ENCODE measurements at places on chromosomes 6 and 20. TPM values are rescaled to one million over a fixed set of nuclear protein-coding genes. Genes with fewer than 3 reads are reported as not detected.

DNA sequence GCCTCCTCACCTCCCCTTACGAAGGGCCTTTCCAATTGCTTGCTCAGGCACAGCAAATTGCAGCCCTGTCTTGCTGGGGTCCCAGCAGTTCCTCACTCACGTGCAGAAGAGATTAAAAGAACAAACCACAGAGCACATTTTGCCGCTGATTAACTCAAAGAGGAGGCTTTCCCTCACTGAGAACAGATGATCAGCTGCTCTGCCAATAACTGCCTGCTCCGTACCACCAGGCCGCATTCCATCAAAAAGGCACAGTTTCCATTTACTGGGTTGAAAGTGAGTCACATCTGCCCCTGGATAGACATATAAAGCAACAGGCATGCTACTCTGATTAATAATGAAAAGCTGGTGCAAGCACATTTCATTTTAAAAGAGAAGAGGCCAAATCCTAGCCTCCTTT is 446.8 kb downstream of the PTPRT start:
- H3K27ac ChIP-seq = no peak overlapping the region
- no peak overlapping the region for H3K4me3 ChIP-seq
- H3K4me1 ChIP-seq = peaks cover 3% of the 10 kb centered on the region
- H3K36me3 ChIP-seq = no peaks in the 10 kb centered on the region

GRCh38 chr6:166023273-166023989 is 144.2 kb downstream of the TBXT start:
- H3K27me3 ChIP-seq = no peaks in the 10 kb centered on the region
- no peak overlapping the region for H3K4me3 ChIP-seq
- H3K36me3 ChIP-seq = no peaks in the 10 kb centered on the region
- H3K4me1 ChIP-seq = no peaks in the 10 kb centered on the region

GRCh38 chr20:3721912-3722311 is 9.5 kb upstream of the SIGLEC1 start:
- peaks cover 21% of the 10 kb centered on the region for H3K27me3 ChIP-seq
- no peak overlapping the region for H3K4me3 ChIP-seq
- no peak overlapping the region for H3K27ac ChIP-seq
- H3K36me3 ChIP-seq = no peaks in the 10 kb centered on the region

Gene SCGN
- polyA plus RNA-seq = not detected

Gene TENT5A
- polyA plus RNA-seq = 5.0 TPM

- H3K36me3 ChIP-seq = no peaks in the 10 kb centered on the region
- no peak for DNase-seq
- no peaks in the 10 kb centered on the region for H3K27me3 ChIP-seq
- H3K4me1 ChIP-seq = peaks cover 14% of the 10 kb centered on the region
- no peak overlapping the region for H3K27ac ChIP-seq
Measured at GRCh38 chr20:51797357-51798025, 4.8 kb downstream of the SALL4 start.

DNA sequence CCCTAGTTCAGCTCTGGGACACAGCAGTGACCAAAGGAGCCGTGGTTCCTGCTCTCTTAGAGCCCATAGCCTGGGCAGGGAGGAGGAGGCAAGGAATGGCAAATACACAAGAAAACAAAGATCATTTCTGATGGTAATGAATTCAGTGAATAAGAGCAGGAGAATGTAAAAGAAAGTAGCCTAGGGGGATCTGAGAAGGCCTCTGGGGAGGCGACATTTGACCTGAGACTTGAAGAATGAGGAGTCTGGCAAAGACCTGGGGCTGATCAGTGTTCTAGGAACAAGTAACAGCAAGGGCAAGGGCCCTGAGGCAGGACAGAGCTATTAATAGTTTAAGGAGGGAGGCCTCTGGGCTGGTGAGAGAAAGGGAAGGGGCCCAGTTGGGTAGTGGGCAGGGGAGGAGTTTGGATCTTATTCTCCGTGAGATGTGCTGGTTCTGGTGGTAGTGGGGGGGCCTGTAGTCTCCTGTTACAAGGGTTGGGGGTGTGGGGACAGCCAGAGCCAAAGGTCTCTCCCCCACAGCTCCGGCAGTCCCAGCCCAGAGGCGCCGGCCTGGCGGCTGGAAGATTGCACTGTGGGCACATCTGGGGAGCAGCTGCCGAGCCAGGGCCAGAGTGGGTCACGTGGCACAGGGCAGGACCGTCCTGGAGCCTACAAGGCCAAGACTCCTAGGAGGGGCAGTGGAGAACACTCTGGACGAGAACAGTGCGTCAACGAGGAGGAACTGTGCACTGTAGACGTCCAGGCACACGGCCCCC is 9.3 kb upstream of the ID1 start:
- H3K4me1 ChIP-seq = 0 out of 2 replicates have a peak, but pooled peaks cover 6% of the 10 kb centered on the region
- no peaks in the 10 kb centered on the region for H3K36me3 ChIP-seq
- H3K27ac ChIP-seq = peak overlapping the region; percentile 86
- DNase-seq = peak; percentile 90

Gene MAFB
- 0.05 TPM for polyA plus RNA-seq

DNA sequence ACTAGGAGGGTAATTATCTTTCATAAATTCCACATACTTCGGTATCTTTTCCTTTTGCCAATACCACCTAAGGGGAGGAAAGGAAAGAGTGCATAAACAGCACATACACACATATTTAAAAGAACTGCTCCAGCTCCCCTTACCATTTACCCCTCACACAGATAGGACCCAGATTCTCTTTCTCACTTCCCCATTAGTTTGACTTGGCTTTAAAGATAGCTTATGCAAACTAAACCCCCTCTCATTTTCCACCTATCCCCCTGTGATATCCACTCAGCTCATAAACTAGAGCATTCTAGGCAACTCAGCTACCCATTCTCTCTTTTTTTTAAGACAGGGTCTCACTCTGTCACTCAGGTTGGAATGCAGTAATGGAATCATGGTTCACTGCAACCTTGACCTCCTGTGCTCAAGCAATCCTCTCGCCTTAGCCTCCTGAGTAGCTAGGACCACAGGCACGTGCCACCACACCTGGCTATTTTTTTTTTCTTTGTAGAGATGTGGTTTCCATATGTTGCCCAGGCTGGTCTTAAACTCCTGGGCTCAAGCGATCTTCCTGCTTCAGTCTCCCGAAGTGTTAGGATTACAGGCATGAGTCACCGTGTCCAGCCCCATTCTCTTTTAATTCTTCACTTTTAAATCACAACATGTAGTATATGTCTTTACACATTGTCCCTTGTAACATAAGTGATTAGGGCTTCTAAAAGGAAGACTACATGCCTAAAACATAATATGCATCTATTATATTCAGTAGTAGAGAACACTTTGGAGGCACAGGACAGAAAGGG is 4.0 kb downstream of the FUCA2 start:
- no peak for DNase-seq
- no peak overlapping the region for H3K4me3 ChIP-seq
- no peaks in the 10 kb centered on the region for H3K4me1 ChIP-seq
- H3K27me3 ChIP-seq = no peaks in the 10 kb centered on the region
- H3K27ac ChIP-seq = no peak overlapping the region

Gene EYS
- 0.05 TPM for polyA plus RNA-seq

- H3K4me3 ChIP-seq = no peak overlapping the region
- no peaks in the 10 kb centered on the region for H3K27me3 ChIP-seq
- DNase-seq = no peak
- peaks cover 9% of the 10 kb centered on the region for H3K4me1 ChIP-seq
Measured at GRCh38 chr6:155100591-155100990, 105.5 kb downstream of the TIAM2 start.

- H3K27ac ChIP-seq = no peak overlapping the region
- H3K4me3 ChIP-seq = no peak overlapping the region
- no peaks in the 10 kb centered on the region for H3K4me1 ChIP-seq
- no peaks in the 10 kb centered on the region for H3K27me3 ChIP-seq
- H3K36me3 ChIP-seq = no peaks in the 10 kb centered on the region
- DNase-seq = no peak
Measured at GRCh38 chr20:17229256-17229655, 2.4 kb downstream of the PCSK2 start.

Gene C6orf141
- not detected for polyA plus RNA-seq

Gene DNAH8
- polyA plus RNA-seq = under 0.01 TPM

Gene HCK
- polyA plus RNA-seq = not detected

GRCh38 chr6:99712519-99712918 is 105.9 kb downstream of the PRDM13 start:
- H3K27ac ChIP-seq = no peak overlapping the region
- DNase-seq = no peak
- no peaks in the 10 kb centered on the region for H3K4me1 ChIP-seq
- no peak overlapping the region for H3K4me3 ChIP-seq

Gene ASIP
- polyA plus RNA-seq = 0.15 TPM

Gene IL17A
- not detected for polyA plus RNA-seq

Gene ARID1B
- polyA plus RNA-seq = 13.6 TPM

GRCh38 chr6:31158140-31158862 is at the start of gene TCF19:
TCF19 (plus strand) TSS chr6:31158589; CDS start chr6:31159470, 881 bp downstream.
- no peaks in the 10 kb centered on the region for H3K4me1 ChIP-seq
- H3K36me3 ChIP-seq = peaks cover 2% of the 10 kb centered on the region
- H3K4me3 ChIP-seq = peak within 1 kb of the TSS; percentile 83
- H3K27ac ChIP-seq = peak within 1 kb of the TSS; percentile 28
- H3K27me3 ChIP-seq = no peaks in the 10 kb centered on the region
- DNase-seq = peak; percentile 99

DNA sequence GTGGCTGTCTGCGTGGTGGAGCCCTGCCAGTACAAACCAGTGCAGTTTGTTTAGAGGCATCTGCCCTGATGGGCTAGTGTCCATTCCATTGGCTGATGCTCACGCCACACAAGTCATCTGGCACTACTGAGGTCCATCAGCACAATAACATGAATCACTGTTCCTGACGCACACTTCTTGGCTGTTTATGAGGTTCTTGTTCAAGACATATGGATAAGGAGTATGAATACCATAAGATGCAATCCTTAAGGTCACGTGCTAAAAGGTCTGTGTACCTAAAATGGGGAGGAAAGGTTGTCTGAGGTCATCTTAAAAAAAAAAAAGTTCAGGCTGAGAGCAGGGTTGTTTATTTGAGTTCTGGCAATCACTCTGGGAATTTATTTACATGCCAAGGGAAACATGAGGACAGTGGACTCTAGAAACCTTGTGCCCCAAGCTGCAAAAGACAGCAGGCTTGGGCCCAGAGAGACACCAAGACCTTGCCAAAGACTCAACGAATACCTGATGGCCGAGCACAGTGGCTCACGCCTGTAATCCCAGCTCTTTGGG is 54.1 kb upstream of the SHLD1 start:
- no peak overlapping the region for H3K27ac ChIP-seq
- H3K4me1 ChIP-seq = no peaks in the 10 kb centered on the region
- no peaks in the 10 kb centered on the region for H3K36me3 ChIP-seq
- no peak overlapping the region for H3K4me3 ChIP-seq
- H3K27me3 ChIP-seq = no peaks in the 10 kb centered on the region

GRCh38 chr6:32825966-32826365 is 9.2 kb upstream of the HLA-DOB start:
- DNase-seq = no peak
- H3K4me1 ChIP-seq = no peaks in the 10 kb centered on the region
- no peaks in the 10 kb centered on the region for H3K27me3 ChIP-seq
- no peak overlapping the region for H3K4me3 ChIP-seq

DNA sequence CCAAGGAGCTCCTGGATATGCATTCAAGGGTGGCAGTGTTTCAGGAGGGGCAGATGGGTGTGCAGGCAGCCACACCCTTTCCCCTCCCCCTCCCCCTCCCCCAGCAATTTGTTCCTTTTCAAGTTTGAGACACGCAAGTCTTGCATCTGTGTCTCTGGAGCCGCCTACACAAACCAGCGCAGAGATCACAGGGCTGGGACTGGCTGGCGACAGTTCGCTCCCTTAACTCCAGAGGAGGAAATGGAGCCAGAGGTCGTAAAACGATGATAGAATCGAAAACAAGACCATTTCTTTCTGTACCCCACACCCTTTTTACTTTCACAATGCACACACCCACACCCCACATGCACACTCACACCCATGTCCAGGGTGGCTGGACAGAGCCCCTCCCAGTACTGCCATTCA is 163.1 kb downstream of the LY86 start:
- no peak overlapping the region for H3K4me3 ChIP-seq
- no peak for DNase-seq
- H3K27me3 ChIP-seq = no peaks in the 10 kb centered on the region

- H3K27me3 ChIP-seq = no peaks in the 10 kb centered on the region
- no peak overlapping the region for H3K4me3 ChIP-seq
- DNase-seq = no peak
- no peak overlapping the region for H3K27ac ChIP-seq
Measured at GRCh38 chr20:4764805-4765204, 43.1 kb downstream of the PRND start.

Measured in SK-N-SH (cell line).